NCI-H2081 (cell line): ENCODE measurements at places on chromosomes 6 and 20.

GRCh38 chr6:81252231-81252630 is 500.2 kb downstream of the TENT5A start:
- no peak for DNase-seq

GRCh38 chr6:5308066-5308465 is 46.8 kb downstream of the FARS2 start:
- no peak for DNase-seq

DNA sequence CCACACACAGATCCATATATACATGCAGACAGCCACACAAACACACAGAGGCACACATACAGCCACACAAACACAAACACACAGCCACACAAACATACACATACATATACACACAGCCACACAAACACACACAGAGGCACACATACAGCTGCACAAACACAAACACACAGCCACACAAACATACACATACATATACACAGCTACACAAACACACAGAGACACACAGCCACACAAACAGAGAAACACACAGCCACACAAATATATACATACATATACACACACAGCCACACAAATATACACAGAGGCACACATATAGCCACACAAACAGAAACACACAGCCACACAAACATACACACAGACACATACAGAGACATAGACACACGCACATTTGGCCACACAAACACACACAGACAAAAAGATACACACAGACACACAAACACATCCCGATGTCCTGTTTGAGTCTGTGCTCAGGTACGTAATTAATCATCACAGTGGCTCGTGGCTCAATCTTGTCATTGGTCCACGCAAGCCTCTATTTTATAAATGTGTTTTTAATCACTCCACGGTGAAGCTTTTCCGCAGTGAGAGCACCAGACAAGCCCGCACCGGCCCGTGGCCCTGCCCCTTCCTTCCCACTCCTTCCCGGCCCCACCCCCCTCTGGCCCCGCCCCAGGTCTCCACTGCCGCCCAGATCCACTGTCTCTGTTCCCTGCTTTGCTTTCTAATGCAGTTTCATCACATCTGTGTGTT is 135.3 kb downstream of the CDH4 start:
- DNase-seq = no peak

DNA sequence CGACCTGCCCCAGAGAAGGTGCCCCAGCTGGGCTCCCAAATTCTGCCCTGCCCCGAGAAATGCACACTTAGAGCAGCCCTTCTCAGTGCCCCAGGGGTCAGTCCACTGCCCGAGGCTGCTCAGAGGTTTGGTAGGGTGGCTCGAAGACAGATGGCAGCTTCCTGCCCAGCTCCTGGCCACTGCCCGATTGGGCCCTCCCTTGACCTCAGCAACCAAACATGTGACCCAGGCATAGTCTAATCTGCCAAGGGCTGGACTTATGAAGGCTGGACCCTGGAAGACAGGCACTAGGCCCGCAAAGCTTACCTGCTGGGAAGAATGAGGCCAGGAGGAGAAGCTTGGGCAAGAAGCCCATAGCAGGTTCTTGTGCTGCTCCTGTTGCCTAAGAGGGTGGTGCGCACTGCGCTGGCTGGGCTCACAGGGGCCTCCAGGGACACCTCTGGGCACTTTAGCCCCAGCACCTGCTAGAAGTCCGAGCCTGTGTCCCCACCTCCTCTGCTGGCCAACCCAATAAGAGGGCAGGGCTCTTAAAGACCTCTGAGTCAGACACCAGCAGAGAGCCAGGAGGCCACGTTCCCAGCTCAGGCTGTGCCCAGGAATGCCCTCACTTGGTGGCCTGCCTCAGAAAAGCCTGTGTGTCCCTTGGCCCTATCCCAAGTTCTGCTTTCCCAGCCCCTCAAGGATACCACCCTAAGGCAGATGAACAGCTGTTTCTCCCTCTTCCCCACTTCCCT is 5.5 kb downstream of the SIGLEC1 start:
- DNase-seq = no peak

DNA sequence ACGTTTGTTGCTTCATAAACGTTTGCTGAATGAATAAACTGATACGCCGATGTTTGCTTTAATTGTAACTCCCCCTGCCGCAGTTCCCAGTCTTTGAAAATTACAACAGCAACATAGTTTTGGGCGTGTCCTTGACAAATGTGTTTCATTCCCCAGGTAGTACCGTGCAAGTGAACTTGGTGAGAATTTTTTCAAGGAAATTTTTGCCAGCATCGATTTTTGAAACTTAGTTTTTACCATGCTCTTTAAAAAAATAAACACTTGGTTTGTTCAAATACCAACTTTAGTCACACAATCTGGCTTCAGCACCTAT is 60.1 kb downstream of the FAM217A start:
- no peak for DNase-seq

- no peak for DNase-seq
These were observed 25.6 kb upstream of the HLA-A start for GRCh38 chr6:29916741-29917140.

GRCh38 chr6:68240726-68241125 is 394.4 kb upstream of the ADGRB3 start:
- DNase-seq = no peak

GRCh38 chr6:15329197-15329671 is 83.4 kb downstream of the JARID2 start:
- no peak for DNase-seq

GRCh38 chr6:167781066-167781767 is 45.5 kb upstream of the AFDN start:
- no peak for DNase-seq

DNA sequence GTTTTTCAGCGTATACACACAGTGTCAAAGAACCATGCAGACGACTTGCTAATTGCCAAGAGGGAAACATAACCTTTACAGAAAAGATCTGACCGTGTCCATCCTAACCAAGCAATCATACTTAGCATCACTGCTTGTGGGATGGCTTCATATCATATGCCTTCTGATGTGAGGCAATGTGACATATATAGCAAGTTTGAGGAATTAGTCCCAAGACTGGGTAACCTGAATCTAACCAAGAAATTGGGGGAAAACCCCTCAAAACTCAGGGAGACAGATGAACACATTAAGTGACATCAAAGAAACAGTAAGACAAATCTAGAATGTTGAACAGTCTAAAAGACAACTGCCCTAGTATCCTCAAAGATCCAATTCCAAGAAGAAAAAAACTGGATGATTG is 18.4 kb downstream of the GNL1 start:
- DNase-seq = no peak

DNA sequence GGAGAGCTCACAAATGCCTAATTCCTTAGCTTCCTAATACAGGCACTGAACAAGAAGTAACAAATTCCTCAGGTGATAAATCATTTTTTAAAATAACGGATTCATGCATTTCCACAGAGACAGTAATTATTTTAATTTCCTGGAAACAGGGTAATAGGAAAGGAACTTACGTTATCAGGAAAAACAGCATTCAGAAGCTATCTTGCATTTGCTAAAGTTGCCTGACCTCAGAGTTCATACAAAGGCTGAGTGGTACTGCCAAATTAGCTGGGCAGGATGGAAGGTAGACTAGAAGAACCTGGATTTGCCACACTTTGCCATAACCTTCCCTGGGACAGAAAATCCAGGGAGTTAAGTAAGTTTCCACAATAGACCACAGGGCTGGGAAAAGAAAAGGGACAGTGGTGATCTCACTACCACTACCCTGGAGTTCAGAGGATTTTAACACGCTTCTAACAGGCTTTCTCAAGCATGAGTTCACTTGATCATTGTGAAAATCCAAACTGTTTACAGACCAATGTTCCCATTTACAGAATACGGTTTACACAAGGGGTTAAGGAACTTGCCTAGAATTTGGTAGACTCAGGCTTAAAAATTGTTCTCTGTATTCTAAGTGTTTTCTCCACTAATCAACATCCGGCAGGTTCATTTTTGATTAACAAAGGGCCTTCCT is 57.0 kb downstream of the KIF13A start:
- no peak for DNase-seq

- no peak for DNase-seq
These were observed 304.9 kb downstream of the EYA4 start for GRCh38 chr6:133546098-133546497.

DNA sequence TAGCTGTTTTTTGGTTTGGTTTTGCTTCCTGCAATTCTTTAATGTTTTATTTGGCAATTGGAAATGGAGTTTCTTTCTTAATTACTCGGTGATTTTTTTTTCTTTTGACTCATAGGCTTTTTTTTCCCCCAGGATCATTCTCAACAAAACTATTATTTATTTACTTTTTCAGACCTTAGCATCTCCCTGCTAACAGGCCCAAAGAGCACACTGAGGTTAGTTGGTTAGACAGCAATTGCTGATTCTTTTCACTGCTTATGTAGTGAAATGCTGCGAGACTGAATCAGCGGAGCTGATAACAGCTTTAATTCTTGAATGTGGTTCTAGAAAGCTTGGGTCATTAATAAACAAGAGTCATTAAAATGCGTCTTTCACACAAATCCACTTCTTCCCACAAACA is 79.1 kb upstream of the ZFP64 start:
- no peak for DNase-seq

DNA sequence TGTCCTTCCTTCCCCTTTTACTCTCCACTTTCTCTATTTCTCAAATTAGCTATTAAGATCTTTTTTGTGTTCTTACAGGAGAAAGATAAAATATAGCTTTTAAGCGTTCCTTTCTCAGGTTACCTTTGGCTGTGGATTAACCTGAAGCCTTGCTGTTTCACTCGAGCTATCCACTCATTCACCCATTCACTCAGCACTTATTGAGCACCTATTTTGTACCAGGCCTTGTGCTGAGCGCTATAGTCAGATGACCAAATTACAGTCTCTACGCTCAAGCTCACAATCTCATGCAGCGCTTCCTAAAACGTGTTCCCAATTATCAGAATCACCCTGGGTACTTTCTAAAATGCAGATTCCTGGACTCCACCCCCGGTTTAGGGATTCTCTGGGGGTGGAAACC is 1.8 kb upstream of the CEP250 start:
- DNase-seq = no peak
